ENCODE measurements at places on chromosomes 7 and 10.

DNA sequence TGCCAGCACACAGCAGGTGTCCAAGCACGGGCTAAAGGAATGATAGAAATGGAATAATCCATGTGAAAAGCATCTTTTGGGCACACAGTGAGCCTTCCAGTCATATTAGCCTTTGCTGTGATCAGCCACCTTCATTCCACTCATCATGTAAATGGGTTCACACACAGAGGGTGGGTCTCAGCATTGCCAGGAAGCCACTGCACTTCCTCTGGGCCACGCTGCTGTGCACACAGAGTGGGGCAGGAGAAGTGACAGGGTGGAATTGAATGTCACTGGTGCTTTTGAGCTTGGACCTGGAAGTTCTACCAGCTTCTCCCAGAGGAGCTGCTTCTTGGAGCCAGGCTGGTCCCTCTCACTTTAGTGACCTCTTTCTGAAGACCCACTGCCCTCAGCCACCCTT lies 203.5 kb downstream of the USP6NL start:
- DNase-seq, result no peak

- DNase-seq, result peak; percentile 59
Observed at GRCh38 chr10:28910956-28911355, 233.6 kb downstream of the BAMBI start.

GRCh38 chr10:6231146-6231545 lies 28.4 kb downstream of the PFKFB3 start:
- DNase-seq, result no peak

GRCh38 chr10:27436710-27437109 lies 67.4 kb upstream of the RAB18 start:
- DNase-seq, result no peak

- no peak for DNase-seq
Observed at GRCh38 chr10:71761541-71762113, 11.7 kb downstream of the VSIR start.

- DNase-seq, result no peak
Observed at GRCh38 chr10:110150046-110150445, 57.4 kb upstream of the MXI1 start.

- DNase-seq, result no peak
Observed at GRCh38 chr7:122206985-122207384, 62.9 kb upstream of the AASS start.

DNA sequence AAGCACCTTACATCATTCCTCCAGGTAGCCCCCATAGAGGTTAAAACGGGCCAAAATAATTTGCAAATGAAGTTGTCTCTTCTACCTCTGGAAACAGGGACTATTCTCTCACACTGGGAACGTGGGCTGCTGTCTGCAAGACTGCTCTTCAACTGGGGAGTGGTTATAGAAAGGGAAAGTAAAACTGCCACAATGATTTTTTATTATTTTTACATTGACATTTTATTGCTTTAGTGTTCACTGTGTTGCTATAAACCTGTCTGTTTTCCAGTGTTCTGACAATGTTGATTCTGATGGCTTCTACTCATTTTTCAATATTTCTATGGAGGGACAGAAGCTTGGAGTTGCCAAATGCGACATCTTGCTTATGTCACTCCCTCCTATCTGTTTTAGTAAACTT lies 115.1 kb upstream of the ANTXRL start:
- no peak for DNase-seq

DNA sequence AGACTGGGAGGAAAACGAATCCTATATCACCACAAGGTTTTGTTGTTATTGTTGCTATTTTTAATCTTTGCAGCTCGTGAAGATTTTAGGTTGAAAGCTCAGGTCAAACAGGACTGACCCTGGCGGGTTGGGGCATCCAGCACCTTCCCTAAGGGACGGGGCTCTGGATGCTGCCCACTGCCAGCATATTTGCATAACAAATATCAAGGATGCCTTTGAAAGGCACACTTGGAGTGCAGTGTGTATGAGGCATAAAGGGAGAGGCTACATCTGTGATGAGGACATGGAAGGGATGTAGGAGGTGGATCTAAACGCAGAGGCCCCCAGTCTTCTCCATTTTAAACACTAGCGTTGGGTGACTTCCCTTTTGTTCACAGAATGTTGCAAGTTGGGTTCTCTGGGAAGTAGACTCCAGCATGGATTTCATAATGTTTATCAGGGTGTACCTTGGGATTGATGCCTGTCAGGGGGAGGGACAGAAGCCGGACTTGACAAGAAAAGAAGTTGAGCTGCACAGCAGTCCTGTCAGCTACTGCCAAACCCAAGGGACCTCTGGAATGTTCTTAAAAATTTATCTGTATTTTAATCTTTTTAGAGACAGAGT lies 181.1 kb upstream of the IMMP2L start:
- no peak for DNase-seq

- DNase-seq, result peak; percentile 74
Observed at GRCh38 chr7:73892003-73892999, 31.3 kb downstream of the TMEM270 start.

GRCh38 chr7:6284055-6284400 lies 11.6 kb upstream of the CYTH3 start:
- DNase-seq, result peak; percentile 76

- DNase-seq, result no peak
Observed at GRCh38 chr7:36784991-36785940, 61.0 kb upstream of the AOAH start.

DNA sequence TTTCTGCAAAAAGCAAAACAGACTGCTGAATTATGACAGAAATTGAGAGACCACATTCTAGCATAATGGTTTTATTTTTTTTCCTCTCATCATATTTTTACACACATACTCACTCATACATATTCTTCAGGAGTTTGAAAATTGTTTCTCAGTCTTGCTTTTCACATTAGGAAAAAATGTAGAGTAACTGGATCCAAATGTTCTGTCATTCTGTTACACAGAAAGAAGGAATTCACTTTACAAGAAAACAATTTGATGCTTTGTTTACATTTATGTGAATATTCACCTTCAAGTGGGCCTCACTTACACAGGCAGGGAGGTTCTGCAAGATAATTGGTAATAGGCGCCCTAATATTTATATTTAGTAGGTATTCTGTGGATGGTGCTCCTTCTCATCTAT lies 82.0 kb downstream of the ARL4A start:
- DNase-seq, result peak; percentile 42

DNA sequence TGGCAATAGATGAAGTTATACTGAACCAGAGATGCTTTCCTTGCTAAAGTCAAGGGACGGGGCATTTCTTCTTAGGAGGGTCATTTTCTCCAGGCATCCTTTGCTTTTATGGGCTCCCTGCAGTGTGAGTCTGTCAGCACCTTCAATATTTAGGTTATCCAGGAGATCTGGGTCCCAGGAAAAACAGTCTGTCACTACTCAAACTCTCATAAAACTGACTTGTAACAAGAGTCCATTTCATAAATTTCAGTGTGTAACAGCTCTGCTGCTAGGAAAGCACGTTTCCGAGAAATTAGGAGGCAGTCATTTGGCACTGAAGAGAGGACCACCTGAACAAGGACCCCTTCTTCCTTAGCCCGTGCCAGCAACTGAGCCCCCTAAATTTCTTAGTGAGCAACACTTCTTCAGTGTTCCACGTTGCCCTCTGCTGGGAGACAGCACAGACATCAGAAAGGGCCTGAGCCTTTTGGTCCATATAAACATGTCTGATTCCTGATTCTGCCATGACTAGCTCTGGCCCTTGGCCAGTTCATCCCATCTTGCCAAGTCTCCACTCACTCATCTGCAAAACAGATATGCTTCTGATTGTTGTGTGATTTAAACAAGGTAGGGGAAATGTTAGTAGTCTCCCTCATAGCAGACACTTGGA lies 7.2 kb downstream of the GCC1 start:
- DNase-seq, result peak; percentile 44

DNA sequence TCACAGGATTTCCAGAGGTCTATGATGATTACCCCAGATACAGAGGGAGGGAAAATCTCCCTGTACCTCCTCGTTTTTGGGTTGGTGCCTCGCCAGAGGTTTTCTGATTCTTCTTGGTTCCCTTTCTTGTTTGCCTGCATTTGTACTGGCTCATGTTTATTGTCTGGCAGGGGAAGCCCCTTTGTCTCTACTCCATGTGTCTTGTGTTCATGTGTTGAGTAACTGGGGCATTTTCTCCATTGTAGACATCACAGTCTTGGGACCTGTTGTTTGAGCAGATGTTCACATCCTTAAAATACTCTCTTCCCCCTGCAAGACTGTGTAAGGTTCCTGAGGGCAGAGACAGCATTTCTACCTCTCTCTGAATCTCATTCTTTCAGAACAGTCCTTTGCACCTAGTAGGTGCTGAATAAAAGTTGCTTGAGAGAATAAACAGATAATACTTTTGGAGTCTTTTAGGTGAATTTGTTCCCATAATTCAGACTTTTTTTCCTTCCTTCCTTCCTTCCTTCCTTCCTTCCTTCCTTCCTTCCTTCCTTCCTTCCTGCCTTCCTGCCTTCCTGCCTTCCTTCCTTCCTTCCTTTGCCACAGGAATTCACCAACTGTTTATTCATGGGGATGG lies 25.1 kb downstream of the CDK14 start:
- DNase-seq, result no peak

- no peak for DNase-seq
Observed at GRCh38 chr7:65338346-65338745, 35.3 kb upstream of the ZNF92 start.

GRCh38 chr7:153382641-153383101 lies 623.1 kb downstream of the ACTR3B start:
- no peak for DNase-seq

GRCh38 chr7:19397911-19398310 lies 252.7 kb upstream of the FERD3L start:
- no peak for DNase-seq

- DNase-seq, result no peak
Observed at GRCh38 chr10:82245906-82246560, 371.0 kb downstream of the NRG3 start.

GRCh38 chr10:30744106-30744505 lies 114.6 kb upstream of the LYZL2 start:
- no peak for DNase-seq

- DNase-seq, result no peak
Observed at GRCh38 chr7:146645383-146645976, 528.9 kb downstream of the CNTNAP2 start.

DNA sequence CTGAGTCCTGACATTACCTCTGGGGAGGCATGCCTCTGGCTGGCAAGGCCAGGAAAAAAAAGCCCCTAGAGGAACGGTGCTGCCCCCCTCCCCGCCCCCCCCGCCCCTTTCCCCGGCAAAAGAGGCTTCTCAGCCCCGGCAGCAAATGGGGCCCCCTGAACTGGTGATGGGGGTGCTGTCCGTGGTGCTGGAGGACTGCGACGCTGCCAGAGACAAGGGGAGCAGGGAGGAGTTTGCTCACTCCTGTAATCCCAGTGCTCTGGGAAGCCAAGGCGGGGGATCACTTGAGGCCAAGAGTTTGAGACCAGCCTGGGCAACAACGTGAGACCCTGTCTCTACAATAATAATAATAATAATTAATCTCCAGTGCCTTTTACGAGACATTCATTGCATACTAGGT lies 23.7 kb downstream of the SRRM3 start:
- peak; percentile 8 for DNase-seq

GRCh38 chr10:18142151-18142550 lies 1.9 kb downstream of the CACNB2 start:
- DNase-seq, result no peak

DNA sequence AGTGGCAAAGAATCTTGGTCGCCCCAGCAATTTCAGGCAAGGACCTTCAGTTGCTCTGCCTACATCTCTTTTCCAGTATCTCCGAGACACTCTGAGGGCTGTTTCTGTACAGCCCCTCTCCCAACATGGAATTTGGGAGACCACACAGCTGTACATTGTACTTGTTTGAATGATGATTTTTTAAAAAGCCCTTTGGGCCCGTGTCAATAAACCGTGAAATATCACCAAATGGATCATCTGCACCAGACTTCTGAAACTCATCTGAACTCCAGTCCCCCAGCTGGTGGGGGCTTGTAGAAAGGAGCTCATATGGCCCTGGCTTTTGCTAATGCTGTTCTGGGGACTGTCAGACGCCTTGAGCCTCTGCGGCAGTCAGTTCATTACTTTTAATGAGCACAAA lies 374.9 kb downstream of the BBS9 start:
- DNase-seq, result no peak

DNA sequence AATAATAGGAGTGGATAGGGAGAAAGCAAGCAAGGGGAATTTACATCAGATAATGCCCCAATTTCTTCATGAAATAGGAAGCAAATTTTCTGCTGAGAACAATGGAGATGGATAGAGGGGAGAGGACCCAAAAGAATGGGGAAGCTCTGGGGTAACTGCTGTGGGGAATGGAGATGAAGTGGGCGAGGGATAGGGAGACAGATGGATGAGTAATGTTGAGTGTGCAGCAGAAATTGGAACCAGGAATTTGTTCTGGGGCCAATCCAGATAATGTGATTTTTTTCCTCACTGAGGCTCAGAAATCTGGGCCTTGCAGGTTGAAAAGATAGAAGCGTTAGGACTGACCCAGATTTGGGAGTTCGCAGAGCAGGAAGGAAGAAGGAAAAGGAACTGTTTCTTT lies 24.5 kb upstream of the MRC1 start:
- DNase-seq, result peak; percentile 55
